Activated T-helper 1 cell treated with anti-CD3 and anti-CD28 coated beads, Interleukin-12 subunit alpha, Interleukin-12 subunit beta, Interleukin-2, Interleukin-4 antibody, amounts not matched to agents 30 ng/mL and 10 ng/mL and 1 ng/mL, durations not matched to agents 14 hours and 24 hours and 36 hours (primary cell): ENCODE measurements at places on chromosomes 11 and 22. TPM values are rescaled to one million over a fixed set of nuclear protein-coding genes. Genes with fewer than 3 reads are reported as not detected.

DNA sequence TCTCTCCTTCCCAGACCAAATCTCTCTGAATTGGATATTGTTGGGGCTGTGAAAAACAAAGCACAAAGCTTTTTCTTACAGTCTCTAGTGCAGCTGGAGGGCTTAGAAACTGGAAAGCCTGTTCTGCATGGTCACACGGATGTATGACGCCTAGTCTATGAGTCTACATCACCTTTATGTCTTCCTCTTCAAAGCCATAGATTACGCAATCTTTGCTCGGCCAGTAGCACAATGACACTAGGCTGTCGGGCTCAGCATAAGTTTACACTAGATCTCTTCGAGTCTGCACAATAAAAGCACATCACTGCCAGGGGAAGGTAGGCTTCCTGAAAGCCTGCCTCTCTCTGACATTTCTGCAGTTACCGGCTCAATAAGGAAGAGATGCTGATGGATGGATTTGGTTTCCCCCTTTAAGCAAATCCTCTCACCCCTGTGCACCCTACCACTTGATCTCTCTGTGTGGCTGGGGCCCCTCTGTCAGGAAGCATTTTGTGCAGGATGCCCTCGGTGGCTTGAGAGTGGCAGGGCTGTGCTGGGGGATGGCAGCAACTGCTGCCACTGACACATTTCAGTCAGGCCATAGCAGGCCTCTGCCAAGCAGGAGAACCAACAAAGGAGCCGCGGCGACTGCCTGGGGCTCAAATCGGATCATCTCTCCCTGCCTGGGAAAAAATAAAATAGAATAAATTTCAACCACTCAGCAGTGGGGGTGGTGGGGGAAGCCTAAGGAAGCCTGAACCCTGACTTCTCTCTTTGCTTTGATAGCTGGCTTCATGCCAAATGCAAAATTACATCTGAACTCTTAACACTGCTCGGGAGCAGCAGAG is 1272.8 kb downstream of the LRRC4C start:
- no peak for DNase-seq

DNA sequence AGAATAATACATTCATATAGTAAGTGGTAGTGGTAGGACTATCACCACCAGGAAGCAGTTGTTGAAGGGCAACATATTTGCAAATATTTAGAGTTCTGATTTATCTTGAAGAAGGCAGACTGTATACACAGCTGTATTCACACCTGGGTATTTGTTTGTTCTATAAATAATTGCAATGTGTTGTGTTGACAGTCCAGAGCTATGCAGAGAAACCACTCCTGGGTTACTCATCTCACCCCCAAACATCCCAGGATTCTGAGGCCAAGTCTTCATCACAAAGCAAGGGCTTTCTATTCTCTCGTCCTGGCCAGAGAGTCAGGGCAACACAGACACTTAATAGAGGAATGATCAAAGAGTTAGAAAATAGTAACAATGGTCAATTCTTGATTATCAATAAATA is 102.1 kb upstream of the FAT3 start:
- DNase-seq = no peak

Gene OR52I1
- not detected in 2 replicates for total RNA-seq

Gene SCGB1A1
- total RNA-seq = not detected in 2 replicates

GRCh38 chr22:50720301-50721256 is 17.4 kb upstream of the ACR start:
- DNase-seq = no peak

DNA sequence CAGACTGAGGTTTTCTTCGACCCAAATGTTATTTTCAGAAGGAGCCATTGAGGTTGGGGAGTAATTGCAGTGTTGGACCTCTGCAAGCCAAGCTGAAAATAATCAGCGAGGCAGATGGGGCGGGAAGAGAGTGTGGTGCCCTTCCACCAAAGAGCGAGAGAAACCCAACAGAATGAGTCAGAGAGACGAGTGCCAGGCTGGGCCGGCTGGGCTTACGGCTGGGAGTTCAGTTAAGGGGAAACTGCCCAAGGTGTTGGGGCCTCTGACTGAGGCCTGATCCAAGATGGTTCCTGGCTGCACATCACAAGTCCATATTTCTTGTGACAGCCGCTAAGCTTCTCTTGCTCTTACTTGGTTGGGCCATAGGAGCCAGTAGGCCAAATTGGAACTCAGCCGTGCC is 30.4 kb upstream of the CREB3L1 start:
- DNase-seq = no peak

GRCh38 chr11:75055511-75055910 is 41.2 kb downstream of the OR2AT4 start:
- no peak for DNase-seq

GRCh38 chr11:22903782-22904181 is 43.5 kb upstream of the CCDC179 start:
- DNase-seq = no peak

Gene LYVE1
- total RNA-seq = not detected in 2 replicates

Gene KCNJ11
- total RNA-seq = 1.4 and 1.6 TPM in 2 replicates

GRCh38 chr11:31499576-31500178 is 9.7 kb downstream of the IMMP1L start:
- DNase-seq = no peak

DNA sequence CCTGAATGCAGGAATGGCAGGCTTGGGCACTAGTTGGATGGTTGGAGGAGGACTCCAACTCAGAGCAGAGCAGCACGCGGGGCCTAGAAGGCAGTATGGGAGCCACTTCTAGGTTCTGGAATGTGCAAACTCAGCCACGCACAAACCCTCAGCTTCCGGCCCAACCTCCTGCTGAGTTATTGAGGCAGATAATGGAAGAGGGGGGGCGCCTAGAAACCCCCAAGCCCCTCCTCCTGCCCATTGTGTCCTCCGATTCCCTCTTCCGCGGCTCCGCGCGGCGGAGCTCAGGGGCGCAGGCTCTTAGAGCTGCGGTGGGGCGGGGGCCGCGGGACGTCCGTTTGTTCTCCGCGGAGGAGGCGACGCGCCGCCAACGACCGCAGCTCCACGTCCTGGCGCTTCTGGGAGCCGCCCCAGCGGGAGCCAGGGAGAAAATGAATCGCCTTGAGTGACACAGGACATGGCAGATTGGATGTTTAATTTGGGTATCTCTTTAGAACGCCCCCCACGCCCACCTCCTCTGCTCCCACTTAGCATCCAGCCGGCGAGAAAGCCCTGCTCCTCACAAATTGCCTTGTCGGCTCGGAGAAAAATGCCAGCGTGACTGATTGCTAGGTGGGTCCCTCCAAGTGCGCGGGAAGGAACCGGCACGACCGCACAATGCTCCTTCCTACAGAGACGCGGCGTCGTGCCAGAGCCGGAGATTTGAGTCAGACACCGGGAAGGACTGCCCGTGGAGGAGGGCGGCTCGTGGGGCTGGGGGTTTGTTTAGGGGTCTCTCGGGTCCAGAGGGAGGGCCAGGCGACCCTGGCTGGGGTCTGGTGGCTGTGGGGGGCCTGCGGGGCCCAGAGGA is 144.6 kb downstream of the NECTIN1 start:
- no peak for DNase-seq
